Cortex of kidney (tissue), 1 donor: ENCODE measurements at places on chromosomes 11 and 22.

GRCh38 chr11:76918941-76919386 lies 58.2 kb downstream of the ACER3 start:
- no peak for DNase-seq

GRCh38 chr11:93611836-93612677 lies 49.4 kb upstream of the CEP295 start:
- no peak for DNase-seq

GRCh38 chr11:31671681-31672080 lies 139.4 kb downstream of the PAX6 start:
- DNase-seq, result no peak

- DNase-seq, result no peak
Measured at GRCh38 chr11:78886616-78887015, 312.0 kb upstream of the NARS2 start.

- DNase-seq, result no peak
Measured at GRCh38 chr11:61975638-61976419, 8.4 kb upstream of the FTH1 start.

DNA sequence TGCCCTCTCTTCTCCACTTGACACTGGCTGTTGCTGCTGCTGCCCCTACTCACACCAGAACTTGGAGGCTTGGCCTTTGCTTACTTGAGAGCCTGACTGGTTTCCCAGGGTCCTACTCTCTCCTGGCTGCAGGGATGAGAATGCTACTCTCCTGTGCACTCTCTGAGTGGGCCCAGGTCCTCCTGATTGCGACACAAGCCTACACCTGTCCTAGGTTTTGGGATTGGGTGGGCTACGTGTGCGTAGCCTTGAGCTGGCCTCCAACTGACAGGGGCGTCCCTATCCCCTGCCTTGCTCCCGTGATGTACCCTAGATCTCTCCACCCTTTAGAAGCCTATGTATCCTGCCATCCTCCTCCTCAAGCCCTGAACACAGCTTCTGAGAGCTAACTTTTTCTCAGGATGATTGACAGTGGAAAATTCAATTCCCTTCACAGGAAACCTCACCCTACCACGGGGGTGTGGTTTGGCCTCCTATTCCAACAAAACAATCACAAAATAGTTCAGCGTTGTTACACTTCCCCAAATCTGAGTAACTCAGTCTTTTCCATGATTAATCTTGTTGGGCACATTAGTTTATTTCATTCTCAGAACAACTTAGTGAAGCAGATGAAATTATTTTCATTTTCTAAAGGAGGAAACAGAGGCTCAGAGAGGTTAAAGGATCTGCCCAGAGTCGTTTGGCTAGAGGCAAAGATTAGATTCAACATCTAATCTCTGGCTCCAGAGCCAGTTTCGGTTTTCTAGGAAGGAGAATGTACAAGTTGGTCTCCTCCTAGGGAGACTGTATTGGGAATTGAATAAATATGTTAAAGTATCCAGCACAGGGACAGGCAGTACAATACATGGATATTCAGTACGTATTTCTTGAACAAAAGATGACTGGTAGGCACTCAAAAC lies 17.6 kb upstream of the AMOTL1 start:
- DNase-seq, result no peak

DNA sequence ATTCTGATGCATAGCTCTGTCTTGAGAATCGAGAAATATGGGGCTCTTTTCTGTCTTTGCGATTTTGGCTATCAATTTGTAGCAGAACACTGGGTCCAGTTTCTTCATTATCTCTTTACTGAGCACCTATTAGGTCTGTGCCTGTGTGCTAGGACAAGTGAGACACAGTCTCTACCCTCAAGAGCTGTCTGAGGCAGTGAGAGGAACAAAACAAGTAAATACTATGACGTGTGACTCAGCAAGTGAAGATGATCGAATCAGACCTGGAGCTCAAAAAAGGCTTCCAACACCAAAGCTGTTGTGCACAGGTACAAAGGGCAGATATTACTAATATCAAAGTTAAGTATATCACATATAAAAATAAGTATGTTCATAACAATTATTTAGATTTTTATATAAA lies 52.4 kb downstream of the LGR4 start:
- no peak for DNase-seq

DNA sequence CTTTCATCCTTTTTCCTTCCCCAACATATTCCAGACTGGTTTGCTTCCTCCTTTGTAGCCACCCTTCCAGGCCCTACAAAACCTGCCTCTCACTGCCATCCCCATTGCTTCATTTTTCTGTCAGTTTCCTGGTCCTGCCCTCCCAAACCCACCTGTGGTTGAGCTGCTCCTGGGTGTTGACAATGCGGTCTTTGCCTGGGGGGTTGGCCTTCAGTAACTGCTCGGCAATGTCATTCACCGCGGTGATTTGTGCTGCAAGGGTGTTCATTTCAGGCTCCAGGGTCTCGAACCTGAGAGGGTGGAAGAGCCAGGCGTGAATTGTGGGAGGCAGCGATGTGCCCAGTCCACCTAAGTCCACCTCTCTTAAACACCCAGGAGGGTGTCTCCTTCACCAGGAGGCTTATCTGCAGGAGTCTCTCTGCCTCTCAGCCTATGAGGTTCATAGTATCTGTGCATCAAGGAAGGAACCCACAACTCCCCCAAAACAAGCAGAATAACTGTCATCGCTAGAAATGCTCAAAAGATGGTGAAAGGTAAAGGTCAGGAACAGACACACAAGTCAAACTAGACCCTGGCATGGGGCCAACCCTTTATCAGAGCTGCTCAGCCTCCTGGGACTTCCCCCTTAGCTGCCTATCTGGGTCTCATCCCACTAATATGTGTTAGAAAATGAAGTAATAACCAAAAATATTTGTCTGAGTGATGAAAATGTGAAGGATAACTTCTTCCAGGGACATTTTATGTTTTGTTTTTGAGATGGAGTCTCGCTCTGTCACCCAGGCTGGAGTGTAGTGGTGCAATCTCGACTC lies 23.9 kb upstream of the RBM4B start:
- no peak for DNase-seq

GRCh38 chr22:38177926-38178604 lies 3.6 kb downstream of the PLA2G6 start:
- no peak for DNase-seq

- DNase-seq, result no peak
Measured at GRCh38 chr22:37254209-37254866, 10.3 kb upstream of the RAC2 start.

DNA sequence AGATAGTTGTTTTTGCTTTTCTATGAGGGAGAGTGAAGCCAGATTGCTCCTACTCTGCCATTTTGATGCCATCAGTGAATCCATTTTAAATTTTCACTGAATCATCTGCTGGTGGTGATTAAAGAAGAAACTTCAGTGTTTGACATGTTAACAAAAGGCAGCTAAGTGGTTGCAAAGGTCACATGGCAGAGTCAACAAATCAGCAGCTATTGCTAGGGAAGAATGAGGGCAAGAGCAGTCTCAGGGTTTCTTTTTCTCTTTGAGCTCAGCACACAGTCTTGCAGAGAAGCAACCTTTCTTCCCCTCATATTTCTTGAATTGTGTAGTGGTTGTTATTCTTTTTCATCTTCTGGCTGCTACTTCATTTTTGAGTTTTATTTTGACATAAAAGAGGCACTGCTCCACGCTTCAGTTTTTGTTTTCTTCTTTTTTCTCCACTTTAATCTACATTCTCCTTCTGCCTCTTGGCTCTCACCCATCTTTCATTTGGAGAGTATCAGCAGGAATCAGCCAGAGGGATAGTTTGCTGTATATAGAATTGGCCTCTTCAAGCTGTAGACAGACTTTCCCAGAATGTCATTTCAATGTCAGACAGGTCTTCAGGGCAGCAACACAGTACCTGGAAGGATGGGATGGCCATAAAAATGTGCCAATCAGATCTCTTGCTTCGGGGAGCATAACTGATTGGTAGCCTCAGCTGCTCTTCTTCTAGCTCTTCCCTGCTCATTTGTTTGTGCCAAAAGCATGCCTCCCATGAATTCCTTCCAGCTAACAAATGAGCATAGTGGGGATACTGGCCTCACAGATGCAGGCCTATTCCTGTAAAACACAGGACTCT lies 153.9 kb downstream of the TRPC6 start:
- no peak for DNase-seq

DNA sequence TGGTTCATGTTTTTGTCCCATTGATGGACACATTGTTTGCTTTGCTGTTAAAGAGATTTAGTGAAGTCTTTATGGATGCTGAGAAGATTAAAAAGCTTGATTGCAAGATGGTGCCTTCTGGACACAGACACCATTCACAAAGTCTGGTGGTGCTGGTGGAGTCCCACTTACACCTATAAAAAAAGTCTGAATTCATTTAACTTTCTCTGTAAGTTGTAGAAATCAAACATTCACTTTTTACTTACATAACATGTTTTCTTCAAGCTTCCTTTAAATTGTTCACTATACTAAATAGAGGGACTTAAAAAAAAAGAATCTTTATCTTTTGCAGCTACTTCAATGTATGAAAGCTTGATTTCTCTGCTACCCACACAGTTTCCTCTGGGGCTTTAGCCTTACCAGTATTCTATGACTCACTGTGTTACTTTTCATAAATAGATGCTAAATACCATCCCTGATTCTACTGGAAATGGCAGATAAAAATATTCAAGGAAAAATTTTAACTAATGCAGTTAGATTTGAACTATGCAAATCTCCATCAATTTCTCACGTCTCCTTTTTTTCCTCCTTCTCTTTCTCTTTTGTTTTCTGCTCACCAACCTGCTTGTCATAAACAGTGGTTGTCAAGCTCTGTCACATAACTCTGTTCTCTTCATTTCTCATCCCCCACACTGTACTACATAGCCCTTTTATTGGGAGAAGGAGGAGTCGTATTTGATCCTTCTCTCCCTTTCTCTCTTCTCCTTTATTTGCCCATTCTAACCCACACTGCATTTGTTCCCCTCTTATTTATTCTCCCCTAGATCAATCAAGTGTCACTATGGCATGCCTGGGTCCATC lies 89.7 kb downstream of the FAM76B start:
- DNase-seq, result no peak

- no peak for DNase-seq
Measured at GRCh38 chr11:94036096-94036495, 14.9 kb downstream of the HEPHL1 start.

GRCh38 chr22:30238661-30239487 lies 7.7 kb downstream of the LIF start:
- no peak for DNase-seq

DNA sequence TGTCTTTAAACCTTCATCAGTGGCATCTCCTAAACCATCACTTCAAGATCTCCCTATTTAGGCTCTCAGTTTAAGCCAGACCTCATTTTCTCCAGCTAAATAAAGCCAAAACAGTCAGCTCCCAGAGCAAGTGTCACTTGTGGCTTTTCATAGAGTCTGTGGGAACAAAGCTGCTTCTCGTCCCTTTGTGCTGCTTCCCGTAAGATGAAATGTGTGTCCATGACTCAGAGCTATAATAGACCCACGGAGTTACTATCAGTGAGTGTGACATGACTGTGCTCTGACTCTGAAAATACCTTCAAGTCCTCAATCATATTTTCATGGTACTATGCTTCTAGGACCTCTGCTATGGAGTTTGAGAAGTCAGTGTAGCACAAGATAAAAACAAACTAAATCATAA lies 57.3 kb upstream of the SLN start:
- no peak for DNase-seq

DNA sequence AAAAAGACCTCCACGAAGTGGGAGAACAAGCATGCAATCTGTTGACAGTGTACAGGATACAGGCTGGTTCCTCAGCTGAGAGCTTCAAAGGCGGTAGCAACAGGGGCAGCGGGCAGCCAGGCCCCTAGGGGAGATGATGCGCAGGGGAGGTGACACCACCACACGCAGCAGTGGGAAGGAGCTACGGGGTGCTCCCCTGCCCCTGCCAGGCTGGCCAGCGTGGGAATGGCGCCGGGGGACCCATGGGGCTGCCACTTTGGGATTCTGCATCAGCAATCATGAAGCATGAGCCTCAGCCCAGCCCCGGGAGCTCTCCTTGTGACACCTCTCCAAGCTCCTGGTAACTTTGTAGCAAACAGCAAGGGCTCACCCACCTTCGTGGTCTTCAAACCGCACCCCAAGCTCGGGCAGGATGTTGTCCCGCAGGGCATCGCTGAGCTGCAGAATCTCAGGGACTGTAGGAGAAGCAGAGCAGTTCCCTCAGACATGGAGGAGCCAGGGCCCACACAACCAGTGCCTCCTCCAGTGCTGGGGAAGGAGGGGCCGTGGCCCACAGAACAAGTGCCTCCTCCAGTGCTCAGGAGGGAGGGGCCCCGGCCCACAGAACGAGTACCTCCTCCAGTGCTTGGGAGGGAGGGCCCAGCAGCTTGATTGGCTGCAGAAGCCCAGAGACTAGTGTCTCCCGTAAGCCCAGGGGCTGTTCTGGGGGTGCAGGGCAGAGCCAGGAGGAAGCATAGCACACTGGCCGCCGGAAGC lies 14.6 kb upstream of the NAP1L4 start:
- DNase-seq, result no peak

GRCh38 chr22:47116426-47117341 lies 354.2 kb downstream of the TBC1D22A start:
- no peak for DNase-seq

DNA sequence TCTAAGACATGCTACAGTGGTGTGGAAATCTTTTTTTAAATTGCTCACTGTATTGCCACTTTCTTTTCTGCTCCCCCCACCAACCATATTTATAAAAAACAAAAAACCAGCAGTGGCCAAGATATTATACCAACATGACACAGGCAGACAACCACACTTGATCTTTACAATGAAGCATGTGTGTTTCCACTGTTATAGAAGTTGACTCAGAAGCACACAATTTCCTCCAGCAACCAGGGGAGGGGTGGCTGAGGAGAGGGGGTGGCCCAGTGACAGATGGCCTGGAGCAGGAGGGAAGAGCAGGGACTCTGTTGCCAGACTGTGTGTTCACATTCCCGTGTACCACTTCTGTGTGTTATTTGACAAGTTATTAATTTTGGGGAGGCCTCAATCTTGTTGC lies 14.8 kb downstream of the CD59 start:
- DNase-seq, result no peak

GRCh38 chr11:78268591-78269410 lies 80.1 kb downstream of the USP35 start:
- DNase-seq, result no peak

- no peak for DNase-seq
Measured at GRCh38 chr11:36454551-36454940, 55.5 kb downstream of the TRAF6 start.

GRCh38 chr22:40972587-40972986 lies 21.4 kb downstream of the RBX1 start:
- DNase-seq, result no peak

- no peak for DNase-seq
Measured at GRCh38 chr11:1763336-1763795, 361 bp downstream of the CTSD start.

DNA sequence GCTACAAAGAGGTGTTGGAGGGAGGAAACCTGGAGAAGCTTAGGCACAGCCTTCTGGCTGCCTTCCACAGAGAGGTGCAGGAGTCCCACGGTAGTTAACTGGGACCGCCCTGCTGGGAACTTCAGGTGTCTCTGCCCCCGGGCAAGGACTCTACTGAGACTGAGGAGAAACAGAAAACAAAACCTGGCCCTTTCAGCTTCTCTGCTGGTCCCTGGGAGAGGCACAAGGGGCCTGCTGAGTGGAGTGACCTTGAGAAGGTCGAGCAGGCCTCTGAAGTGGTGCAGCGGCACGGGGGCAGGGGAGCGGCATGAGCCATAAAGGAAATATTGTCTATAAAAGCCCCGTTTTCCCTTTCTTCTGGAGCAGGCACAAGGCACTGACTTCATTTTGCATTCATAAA lies 38.9 kb downstream of the NTM start:
- DNase-seq, result no peak
